ENCODE measurements at places on chromosomes 5 and 9.
A peak's percentile ranks its signal among the peaks of the same experiment; 100 is the strongest.

DNA sequence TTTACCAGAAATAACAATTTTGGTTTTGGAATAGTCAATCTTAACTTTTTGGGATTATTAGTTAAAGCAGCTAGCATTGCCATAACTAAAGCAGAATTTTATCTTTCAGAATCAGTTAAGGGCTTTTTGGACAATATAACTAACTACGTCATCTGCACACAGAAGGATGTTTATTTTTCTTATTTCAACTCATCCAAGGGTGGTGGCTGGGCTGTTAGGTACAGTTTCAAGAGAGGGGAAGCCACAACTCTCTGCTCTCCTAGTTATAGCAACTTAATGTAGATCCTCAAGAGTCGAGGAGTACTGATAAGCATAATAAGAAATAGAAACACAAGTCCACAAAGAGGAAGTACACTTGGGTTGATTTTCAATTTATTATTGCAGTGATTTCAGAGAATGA lies 65.6 kb downstream of the ANKRD55 start:
- no peak for DNase-seq

DNA sequence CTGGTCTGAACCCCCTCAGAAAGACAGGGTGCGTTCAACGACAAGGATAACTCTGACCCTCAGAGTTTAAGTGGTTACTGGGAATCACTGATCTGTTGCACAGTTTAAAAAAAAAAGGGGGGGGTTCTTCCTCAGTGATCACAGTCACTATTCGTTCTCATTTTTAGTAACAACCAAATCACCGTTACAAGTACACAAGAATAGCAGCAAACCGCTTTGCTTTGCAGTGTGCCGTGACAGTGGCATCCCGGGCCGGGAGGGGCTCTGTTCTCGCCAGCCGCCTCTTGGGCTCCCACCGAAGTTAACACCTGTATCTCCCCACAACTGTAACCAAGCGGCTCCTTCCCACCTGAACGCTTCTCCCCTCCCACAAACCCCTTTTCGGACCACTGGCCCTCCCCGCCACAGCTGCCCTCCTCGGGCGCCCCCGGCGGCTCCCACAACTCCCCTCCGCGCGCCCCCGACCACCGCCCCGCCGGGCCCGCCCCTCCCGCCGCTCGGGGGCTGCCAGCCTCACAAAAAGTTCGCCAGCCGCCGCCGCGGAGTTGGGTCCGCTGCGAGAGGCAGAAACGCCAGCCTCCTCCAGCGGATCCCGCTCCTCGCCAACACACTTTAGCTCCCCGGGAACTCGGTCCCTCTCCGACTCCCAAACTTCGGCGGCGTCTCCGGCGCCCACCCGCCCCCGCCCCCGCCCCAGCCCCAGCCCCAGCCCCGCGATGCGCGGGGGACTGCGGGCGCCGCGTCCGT lies 1.2 kb downstream of the SSBP2 start:
- DNase-seq = peak; percentile 68

- DNase-seq = no peak
Measured at GRCh38 chr9:36423206-36423605, 23.1 kb upstream of the RNF38 start.

DNA sequence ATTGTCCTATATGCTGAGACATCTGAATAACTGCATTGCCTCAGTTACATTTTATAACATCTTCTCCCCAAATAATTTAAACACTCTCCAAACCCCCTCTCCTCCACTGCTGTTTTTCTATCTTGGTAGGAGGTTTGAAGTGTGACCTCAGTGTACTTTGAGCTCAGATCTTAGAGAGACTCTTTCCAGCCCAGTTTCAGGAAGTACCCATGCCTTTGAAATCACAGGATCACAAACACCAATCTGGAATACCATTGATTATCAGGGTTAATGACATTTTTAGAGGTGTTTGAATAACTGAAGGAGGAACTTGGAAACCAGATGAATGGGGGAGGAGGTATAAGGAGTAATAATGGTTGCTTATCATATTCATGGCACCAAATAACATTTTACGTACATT lies 93.2 kb downstream of the GCNT1 start:
- no peak for DNase-seq

DNA sequence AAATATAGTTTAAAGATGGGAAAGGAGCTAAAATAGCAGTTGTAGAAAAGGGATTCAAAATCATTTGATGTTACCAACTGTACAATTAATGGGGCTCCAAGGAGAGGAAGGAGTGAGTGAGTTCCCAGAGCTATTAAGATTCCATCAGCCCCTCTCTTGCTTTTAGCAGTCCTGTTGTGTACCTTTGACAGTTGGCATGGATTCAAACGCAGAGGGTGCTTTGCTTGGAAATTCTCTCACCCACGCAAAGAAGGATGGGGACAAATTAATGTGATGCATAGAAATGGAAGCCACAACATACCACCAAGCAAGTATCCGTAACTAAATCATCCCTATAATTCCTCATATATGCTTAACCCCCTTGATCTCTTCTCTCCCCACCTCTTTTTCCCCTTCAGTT lies 461.3 kb downstream of the EBF1 start:
- DNase-seq = no peak

DNA sequence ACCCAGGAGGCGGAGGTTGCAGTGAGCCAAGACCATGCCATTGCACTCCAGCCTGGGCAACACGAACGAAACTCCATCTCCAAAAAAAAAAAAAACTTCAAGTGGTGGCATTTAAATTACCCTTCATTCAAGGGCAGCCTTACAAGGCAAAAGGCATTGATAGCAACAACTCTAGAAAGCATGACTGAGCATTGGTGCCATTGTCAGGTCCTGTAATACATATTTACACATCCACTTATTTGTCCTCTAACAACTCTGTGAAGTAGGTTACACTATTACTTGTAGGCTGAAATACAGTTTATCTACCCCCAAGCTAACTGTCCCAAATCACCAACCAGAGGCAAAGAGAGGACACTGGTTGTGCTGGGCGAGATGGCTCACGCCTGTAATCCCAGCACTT lies 52.7 kb upstream of the LARP1 start:
- DNase-seq = no peak

GRCh38 chr9:78612091-78612490 lies 315.2 kb downstream of the PSAT1 start:
- no peak for DNase-seq

DNA sequence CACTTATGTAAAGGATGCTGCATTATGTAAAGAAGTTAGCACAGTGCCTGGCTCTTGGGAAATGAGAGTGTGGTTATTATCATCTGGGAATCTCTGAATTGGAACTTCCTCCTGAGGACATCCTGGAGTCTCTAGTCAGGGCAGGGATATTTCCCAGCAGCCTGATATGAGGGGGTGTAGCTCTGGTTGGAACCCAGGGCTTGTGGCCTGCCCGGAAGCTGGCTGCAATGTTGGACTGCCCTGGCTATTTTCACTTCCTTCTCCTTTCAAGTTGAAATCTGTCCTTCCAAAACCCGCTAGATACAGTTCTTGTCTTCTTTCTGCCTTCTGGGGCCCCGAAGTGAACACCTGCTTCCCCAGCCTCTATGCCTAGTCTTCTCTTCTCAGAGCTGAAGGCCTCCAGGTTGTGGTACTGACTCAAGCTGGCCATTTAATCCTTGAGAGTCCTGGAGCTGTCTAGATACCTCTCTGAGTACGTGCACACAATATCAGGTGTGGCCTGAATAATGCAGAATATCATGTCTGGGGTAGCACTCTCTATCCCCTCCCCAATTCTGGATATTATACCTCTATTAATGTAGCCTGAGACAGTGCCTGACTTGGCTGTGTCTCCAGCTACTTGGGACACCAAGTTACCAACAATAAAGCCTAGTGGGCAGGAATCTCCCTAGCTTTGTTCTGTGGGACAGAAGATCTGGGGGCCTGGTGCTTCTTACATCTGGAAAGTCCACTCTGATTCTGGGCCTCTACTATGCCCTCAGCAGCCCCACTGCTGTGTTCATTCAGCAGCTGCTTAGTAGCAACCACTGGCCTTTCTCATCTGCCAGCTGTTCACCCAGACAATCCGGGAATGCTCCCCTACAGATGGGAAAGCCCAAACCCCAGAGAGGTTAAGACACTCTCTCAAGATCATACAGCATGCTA lies 45.0 kb downstream of the SLC6A7 start:
- DNase-seq = no peak

- no peak for DNase-seq
Measured at GRCh38 chr5:88393716-88394535, 125.3 kb upstream of the TMEM161B start.

DNA sequence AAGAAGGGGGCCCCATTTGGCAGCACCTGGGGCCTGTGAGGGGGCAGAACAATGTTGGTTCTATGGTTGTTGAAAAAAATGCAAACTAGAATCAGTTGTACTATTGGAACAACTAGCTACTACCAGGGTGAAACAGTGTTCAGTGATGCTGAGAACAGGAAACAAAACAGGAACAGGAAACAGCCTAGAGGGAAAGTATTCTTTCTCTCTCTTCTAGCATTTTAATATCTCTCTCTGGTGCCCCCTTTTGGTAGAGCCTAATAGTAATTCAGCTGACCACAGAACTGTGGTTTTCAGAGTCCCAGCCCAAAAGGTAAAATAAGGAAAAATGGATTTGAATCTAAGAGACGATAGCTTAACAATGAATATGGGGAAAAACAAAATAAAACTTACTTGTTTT lies 138.0 kb upstream of the KCNN2 start:
- DNase-seq = no peak

Data from 8988T (cell line).